Mesenchymal stem cell (in vitro differentiated cells and primary cell): ENCODE measurements at places on chromosomes 5 and 9.
A peak's percentile ranks its signal among the peaks of the same experiment; 100 is the strongest.

- peak; percentile 25 for DNase-seq
Measured at GRCh38 chr5:124053340-124053739, 541.4 kb downstream of the CSNK1G3 start.

DNA sequence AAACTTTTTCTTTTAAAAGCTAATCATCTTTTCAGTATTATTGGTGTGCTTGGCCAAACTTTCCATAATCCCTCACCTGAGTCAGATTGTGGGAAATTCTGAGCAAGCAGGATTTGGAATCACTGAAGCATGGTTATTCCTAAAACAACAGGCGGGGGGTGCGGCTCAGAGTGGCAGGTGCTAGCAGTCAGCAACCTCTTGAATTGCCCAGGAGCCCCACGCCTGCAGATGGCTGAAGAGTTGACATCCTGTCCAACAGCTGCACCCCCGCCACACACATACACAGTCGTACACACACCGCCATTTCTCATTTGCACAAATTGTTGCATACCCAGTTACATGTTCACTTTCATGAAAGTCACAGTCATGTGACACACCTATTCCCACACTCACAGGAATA, 96.6 kb downstream of the LHX2 start:
- DNase-seq, result no peak

- peak; percentile 5 for DNase-seq
Measured at GRCh38 chr9:83154821-83155220, 91.9 kb upstream of the RASEF start.

DNA sequence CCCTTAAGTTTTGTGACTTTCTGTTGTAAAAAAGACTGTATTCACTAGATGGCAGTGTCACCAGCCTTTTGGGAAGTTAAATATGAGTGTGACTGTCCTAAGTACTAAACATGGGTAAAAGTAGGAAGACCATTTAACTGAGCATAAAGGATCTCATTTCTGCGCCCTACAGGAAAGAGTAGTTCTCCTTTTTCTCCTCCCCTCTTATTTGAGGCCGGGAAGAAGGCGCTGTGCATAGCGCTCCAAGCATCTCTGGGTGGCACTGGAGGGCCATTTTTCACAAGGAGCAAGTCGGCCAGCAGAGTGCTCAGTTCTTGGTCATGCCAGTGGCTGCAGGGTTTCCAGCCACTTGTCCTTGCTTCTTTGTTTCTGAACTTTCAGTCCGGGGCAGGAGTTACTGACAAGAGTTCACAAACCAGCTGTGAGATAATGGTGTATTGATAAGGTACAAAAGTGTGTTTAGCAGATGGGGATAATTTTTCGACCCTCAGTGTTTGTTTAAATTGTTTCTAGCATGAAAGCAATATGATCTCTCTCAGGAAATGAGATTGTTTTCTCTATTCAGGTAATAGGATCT, 227.6 kb upstream of the DMRT1 start:
- DNase-seq, result peak; percentile 89

- peak; percentile 90 for DNase-seq
Measured at GRCh38 chr5:68239487-68239886, 23.9 kb downstream of the PIK3R1 start.
